ENCODE measurements at places on chromosomes 7 and 10. TPM values are rescaled to one million over a fixed set of nuclear protein-coding genes. Genes with fewer than 3 reads are reported as not detected.
A peak's percentile ranks its signal among the peaks of the same experiment; 100 is the strongest.

DNA sequence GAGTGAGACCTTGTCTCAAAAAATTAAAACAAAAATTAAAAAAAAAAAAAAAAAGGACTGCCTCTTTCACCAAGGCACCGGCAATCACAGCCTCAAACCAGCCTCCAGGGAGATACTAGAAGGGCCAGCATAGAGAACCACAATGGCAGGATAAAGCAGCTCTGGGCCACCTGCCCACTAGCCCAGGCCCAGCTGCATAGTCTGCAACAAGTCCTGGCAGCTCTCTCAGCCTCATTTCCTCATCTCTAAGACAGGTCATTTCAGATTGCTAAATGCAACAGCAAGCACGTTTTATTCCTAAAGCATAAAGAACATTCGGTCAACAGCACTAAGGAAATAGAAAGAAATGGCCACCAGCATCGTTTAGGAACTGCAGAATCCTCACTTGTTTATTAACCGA, 28.8 kb downstream of the XPNPEP1 start:
- peak overlapping the region; percentile 84 for H3K27ac ChIP-seq
- H3K4me3 ChIP-seq = no peak overlapping the region
- H3K36me3 ChIP-seq = no peaks in the 10 kb centered on the region
- H3K4me1 ChIP-seq = peaks cover 97% of the 10 kb centered on the region
- DNase-seq = no peak
- no peaks in the 10 kb centered on the region for H3K27me3 ChIP-seq

GRCh38 chr7:36764929-36765328, 40.6 kb upstream of the AOAH start:
- no peaks in the 10 kb centered on the region for H3K36me3 ChIP-seq
- H3K4me1 ChIP-seq = no peaks in the 10 kb centered on the region
- DNase-seq = no peak
- no peaks in the 10 kb centered on the region for H3K27me3 ChIP-seq
- H3K4me3 ChIP-seq = no peak overlapping the region

DNA sequence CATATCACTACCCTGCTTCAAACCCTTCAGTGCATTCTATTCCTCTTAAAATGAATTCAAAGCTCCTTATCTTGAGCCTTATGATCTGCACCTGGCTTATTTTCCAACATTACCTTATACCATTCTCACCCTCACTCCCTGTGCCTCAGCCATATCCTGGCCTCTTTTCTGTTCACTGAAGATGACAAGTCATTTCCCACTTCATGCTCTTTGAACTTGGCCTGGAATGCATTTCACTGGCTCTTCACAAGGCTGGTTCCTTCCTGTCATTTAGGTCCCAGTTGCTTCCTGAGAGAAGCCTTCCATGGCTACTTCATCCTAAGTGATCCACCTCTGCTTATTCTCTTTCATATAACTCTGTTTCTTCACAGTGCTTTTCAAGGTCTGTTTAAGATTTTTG, 3.2 kb upstream of the LIPF start:
- no peak overlapping the region for H3K4me3 ChIP-seq
- no peaks in the 10 kb centered on the region for H3K27me3 ChIP-seq
- DNase-seq = no peak
- no peaks in the 10 kb centered on the region for H3K36me3 ChIP-seq
- H3K27ac ChIP-seq = no peak overlapping the region

The NRP1 gene
- total RNA-seq = 18.3 TPM

The GIMAP2 gene
- total RNA-seq = 1.8 TPM

DNA sequence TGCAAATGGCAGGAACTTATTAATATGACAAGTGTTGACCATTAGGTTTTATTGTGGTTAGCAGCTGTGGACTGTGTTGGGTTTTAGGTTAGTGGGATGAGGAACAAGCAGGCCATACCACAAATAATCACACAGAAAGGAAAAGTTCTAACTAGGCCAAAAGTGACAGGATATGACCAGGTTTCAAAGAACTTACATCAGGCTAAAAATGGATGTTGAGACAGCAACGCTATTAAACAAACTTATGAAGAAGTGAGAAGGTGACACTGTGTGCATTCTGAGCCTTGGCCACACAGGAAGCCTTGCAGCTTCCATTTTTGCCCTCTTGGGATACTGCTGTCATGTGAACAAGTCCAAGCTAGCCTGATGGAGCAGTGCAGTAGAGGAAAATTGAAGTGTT, 568.8 kb downstream of the HTR7 start:
- H3K4me3 ChIP-seq = no peak overlapping the region
- H3K36me3 ChIP-seq = no peaks in the 10 kb centered on the region
- H3K27me3 ChIP-seq = no peaks in the 10 kb centered on the region
- H3K4me1 ChIP-seq = no peaks in the 10 kb centered on the region
- no peak overlapping the region for H3K27ac ChIP-seq

GRCh38 chr7:17320102-17320497, 21.6 kb downstream of the AHR start:
- DNase-seq = no peak
- peak overlapping the region; percentile 19 for H3K27ac ChIP-seq
- H3K4me1 ChIP-seq = peaks cover 25% of the 10 kb centered on the region
- no peak overlapping the region for H3K4me3 ChIP-seq
- no peaks in the 10 kb centered on the region for H3K36me3 ChIP-seq

GRCh38 chr7:151624246-151624928, 104.7 kb upstream of the RHEB start:
- H3K36me3 ChIP-seq = peaks cover 28% of the 10 kb centered on the region
- H3K4me3 ChIP-seq = no peak overlapping the region
- peaks cover 36% of the 10 kb centered on the region for H3K4me1 ChIP-seq
- DNase-seq = no peak
- H3K27me3 ChIP-seq = no peaks in the 10 kb centered on the region

DNA sequence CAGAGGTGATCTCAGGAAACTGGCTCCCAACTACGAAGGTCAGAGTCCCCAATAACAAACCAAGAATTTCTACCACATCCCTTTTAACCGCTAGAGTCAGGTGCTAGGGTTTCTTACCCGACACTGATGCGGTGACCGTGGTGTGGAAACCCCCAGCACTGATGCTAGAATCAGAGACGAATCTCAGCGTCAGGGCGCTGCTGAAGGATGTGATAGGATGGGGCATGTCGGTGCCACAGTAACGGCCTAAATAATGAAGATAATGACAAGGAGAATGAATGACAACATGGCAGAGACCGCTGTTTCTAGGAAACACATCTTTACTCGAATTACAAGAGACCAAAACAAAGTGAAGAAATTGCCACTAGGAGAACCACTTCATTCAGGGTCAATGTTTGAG, 131.1 kb upstream of the RSU1 start:
- no peak overlapping the region for H3K27ac ChIP-seq
- H3K27me3 ChIP-seq = no peaks in the 10 kb centered on the region
- no peaks in the 10 kb centered on the region for H3K36me3 ChIP-seq
- H3K4me1 ChIP-seq = no peaks in the 10 kb centered on the region

DNA sequence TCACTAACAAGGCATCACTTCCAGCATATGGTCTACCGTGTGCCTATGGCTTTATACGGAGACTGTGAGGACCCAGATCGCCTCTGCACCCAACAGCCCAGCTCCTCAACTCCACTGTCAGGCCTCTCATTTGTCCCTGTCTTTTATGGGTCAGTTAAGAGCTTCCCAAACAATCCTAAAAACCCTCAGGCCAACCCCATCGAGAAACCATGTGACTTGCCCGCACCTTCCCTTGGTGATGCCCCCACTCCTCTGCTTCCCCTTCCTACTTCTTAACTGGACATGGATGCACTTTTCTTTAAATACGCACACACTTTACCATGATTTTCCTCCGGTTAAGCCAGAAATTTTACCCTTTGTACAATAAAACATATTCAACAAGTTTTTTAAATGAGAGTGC, 46.8 kb downstream of the BAIAP2L1 start:
- H3K27me3 ChIP-seq = no peaks in the 10 kb centered on the region
- H3K36me3 ChIP-seq = peaks cover 10% of the 10 kb centered on the region
- H3K4me1 ChIP-seq = peaks cover 6% of the 10 kb centered on the region

The STEAP4 gene
- total RNA-seq = 12.8 TPM

DNA sequence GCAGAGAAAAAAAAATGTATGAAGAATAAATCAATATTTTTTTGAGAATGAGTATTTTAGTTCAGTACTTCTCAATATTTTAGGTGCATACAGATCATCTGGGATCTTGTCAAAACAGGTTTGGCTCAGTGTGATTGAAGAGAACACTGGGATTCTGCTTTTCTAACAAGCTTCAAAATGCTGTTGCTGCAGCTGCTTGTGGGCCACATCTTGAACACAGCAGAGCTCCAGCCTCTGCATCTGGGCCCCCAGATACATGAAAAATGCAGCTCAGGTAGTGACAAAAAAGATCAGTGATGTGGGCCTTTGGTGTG, 1177.1 kb upstream of the C7orf33 start:
- H3K27me3 ChIP-seq = no peaks in the 10 kb centered on the region
- no peak for DNase-seq
- no peaks in the 10 kb centered on the region for H3K4me1 ChIP-seq
- no peak overlapping the region for H3K4me3 ChIP-seq
- no peak overlapping the region for H3K27ac ChIP-seq
